Right renal pelvis (tissue), 4 donors: ENCODE measurements at places on chromosomes 6 and 20. TPM values are rescaled to one million over a fixed set of nuclear protein-coding genes. Genes with fewer than 3 reads are reported as not detected.

PREP gene
- 39.7 TPM for polyA plus RNA-seq

GRCh38 chr20:57161478-57162361 is 104.7 kb downstream of the BMP7 start:
- DNase-seq: no peak

- DNase-seq: no peak
Measured at GRCh38 chr6:129453073-129453472, 256.9 kb downstream of the ARHGAP18 start.

PLG gene
- 23.4 TPM for polyA plus RNA-seq

DNA sequence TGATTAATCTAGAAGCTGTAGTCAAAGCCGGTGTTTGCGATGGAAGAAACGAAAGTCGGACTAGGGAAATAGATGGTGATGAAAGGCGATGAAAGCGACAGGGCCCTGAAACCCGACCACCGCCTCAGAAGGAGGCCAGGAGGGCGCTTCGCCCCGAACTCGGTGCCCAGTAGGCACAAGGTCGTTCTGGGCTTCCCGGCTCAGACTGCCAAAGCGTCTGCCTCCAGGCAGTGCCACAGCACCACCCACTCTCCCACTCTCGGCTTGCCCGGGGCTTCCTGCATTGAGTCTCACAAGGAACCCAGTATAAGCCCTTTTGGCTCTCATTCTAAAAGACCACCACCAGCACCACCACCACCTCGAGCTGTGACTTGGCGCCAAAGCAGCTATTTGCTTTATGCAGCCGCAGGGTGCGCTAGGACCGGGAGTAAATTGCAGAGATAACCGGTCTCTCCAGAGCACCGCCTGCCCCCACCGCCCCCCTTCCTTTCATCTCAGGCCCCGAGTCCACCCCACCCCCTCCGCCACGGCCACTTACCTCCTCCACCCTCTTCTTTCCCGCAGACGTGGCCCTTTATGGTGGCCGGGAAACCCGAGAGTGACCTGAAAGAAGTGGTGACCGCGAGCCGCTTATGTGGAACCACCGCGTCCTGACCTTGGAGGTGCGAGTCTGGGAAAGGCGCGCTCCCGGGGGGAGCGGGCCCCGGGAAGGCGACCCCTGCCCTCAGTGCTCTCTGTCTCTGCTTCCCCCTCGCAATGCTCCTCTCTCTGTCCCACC is 2.4 kb downstream of the TCF21 start:
- no peak for DNase-seq

- no peak for DNase-seq
Measured at GRCh38 chr20:36794116-36794474, 20.5 kb upstream of the DSN1 start.

DNA sequence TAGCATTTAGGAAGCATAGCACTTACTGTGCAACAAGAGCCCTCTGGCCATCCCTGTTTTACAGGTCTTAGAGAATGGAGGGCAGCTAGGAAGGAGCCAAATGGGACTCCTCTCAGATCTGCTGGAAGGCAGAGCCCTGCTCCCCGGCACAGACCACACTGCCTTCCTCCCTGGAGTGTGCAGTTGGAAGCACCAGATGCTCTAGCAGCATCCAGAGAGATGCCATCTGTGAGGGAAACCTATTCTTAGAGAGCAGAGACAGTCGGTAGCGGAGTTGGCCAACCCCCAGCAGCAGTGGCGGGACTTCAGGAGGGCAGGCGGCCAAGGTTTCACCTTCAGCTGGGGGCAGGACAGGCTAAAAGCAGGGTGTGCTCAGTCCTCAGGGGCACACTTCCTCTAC is 16.7 kb upstream of the E2F1 start:
- DNase-seq: no peak

CCM2L gene
- 7.7 TPM for polyA plus RNA-seq

OLIG3 gene
- not detected for polyA plus RNA-seq

GRCh38 chr20:34541264-34541901 is 17.1 kb upstream of the MAP1LC3A start:
- no peak for DNase-seq

DNA sequence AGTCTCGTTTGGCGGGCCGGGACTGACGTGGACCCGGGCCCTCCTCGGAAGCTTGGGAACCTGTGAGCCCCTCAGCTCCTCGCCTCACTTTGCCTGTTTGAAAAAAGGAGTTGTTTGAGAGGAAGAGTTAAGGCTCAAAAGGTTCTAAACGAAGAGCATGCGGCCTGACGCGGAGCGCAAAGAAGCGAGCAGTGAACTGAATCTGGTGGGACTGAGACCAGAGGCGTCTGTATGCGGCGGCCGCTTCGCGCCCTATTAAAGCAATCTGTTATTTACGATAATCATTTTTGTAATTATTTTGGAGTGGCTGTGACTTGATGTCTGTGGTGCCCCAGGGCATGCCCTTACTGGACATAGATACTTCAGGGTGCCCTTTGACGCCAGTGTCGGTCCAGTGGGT is 3.3 kb upstream of the TFAP2C start:
- no peak for DNase-seq

AKIRIN2 gene
- polyA plus RNA-seq: 71.6 TPM

PAX1 gene
- not detected for polyA plus RNA-seq

AGER gene
- 21.4 TPM for polyA plus RNA-seq

MPC1 gene
- 87.1 TPM for polyA plus RNA-seq

DNA sequence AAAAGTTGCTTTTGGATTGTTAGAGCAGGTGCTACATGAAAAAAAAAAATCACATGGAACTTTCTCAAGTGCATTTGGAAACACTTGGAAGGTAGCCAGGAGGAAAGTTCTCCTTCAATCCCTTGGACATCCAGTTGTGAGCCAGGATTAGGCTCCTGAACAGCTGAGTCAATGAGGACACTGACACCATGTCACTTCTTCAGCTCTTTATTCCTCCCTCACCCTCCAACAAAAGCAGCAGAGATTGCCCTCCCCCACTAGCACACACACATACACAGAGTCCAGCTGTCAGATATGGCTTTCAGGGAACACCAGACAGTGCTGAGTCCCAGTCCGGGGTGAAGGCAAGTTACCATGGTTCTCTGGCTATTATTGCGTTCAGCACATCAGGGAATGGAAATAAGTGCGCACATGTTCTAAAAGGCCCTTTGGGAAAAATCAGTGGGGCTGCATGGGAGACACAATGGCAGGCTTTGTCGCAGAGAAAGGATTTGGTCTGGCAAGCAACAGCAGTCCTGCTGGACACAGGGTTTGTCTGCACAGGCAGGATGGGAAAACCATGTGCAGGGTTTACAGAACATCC is 124.7 kb upstream of the MARCKS start:
- peak; percentile 15 for DNase-seq

DNA sequence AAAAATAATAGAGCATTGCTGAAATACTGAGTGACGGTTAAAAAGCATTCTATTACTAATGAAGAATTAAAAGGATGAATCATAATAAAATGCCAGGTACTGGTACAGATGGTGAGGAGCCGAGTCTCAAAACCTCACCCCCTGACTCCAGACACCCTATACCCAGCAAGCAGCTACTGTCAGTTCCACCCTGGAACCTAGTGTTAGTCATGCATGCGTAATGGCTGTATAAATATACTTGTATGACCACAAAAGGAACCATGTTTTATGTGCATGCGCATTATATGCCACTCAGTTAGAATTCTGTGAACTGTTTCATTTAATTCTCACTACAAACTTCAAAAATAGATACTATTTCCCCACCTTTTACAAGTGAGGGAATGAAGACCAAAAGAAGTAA is 568.7 kb upstream of the RNF217 start:
- DNase-seq: no peak

DNA sequence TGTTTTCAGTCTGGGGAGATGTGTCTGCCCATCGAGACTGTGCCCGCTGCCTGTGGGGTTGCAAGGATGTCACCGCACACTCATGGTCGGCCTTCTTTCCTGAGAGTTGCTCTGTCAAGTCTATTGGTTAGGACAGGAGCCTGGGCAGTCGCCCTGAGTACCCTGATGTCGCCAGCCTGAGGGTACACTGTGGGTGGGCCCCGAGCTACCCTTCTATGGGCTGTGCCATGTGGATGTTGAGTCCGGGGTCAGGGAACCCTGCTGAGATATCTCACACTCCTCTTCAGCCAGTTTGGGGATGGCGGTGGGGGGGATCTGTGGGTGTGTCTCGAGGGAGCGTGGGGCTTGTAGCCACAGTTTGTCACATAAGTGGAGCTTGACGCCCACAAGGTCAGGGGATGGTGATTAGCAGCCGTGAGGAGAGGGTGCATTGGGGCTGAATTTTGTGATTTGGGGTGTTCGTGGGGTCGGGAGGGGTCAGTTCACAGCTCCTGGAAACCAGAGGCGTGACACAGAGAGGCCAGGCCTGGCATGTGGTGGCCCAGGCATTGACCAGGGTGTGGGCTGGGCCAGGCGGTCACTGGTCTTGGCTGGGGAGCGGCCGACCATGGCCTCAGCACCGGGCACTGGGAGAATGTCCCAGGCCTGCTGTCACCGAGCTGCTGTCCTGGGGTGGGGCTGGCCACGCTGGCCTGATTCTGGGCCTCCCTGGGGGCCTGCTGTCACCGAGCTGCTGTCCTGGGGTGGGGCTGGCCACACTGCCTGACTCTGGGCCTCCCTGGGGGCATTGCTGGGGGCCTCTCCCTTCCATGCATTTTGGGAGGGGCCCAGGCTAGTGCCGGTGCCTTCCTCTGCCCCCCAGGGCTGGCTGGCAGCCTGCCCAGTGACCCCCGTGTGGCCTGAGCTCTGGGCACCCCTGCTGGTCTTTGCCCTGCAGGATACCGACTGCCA is 1.6 kb upstream of the NPBWR2 start:
- DNase-seq: no peak

DNA sequence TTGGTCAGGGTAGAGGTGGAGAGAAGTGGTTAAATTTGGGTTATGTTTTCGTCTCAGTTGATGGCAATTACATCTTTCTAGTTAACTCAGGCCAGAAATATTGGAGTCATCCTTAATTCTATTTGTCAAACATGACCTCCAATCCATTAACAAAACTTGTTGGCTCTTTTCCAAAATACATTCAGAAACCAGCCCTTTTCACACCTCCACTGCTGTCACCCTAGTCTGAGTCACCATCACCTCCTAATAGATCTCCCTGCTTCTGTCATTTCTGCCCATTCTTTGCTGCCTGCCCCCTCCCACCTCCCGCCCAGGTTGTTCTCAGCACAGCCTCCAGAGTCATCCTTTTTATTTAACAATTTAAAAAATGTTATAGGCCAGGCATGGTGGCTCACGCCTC is 3.0 kb upstream of the ABCF1 start:
- DNase-seq: no peak

GRCh38 chr20:42604998-42605956 is 584.4 kb downstream of the PTPRT start:
- DNase-seq: no peak

DNA sequence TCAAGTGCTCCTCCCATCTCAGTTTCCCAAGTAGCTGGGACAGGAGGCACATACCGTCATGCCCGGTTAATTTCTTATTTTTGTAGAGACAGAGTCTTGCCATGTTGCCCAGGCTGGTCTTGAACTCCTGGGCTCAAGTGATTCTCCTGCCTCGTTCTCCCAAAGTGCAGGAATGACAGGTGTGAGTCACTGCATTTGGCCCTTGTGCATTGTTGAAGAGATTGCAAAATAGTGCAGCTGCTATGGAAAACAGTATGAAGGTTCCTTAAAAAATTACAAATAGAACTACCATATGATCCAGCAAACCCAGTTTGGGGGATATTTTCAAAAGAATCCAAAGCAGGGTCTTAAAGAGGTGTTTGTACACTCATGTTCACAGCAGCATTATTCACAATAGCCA is 69.1 kb downstream of the GJA10 start:
- no peak for DNase-seq
